Dermis blood vessel endothelial cell (primary cell): ENCODE measurements at places on chromosomes 12 and 14.

GRCh38 chr14:97975962-97976361 is 1178.8 kb downstream of the VRK1 start:
- no peak for DNase-seq

- DNase-seq = no peak
Measured at GRCh38 chr12:34398366-34398705, 376.0 kb downstream of the ALG10 start.

DNA sequence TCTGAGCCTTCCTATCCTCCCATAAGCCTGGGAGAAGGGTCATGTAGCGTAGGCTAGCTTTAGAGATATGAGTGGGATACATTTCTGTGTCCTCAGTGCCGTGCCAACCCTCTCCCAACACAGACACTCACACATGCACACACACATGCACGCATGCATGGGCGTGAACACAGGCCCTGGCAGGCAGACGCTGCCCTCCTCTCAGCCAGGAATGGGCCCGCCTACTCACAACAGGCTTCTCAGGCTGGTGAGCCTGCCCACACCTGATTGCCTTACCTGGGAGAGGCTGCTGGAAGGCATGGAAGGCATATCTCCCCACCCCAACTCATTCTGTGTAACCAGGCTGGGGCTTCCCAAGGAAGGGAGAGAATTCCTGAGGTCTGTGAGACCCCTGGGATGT is 12.8 kb upstream of the ACVR1B start:
- no peak for DNase-seq

GRCh38 chr12:126602612-126603011 is 1537.4 kb downstream of the AACS start:
- no peak for DNase-seq

DNA sequence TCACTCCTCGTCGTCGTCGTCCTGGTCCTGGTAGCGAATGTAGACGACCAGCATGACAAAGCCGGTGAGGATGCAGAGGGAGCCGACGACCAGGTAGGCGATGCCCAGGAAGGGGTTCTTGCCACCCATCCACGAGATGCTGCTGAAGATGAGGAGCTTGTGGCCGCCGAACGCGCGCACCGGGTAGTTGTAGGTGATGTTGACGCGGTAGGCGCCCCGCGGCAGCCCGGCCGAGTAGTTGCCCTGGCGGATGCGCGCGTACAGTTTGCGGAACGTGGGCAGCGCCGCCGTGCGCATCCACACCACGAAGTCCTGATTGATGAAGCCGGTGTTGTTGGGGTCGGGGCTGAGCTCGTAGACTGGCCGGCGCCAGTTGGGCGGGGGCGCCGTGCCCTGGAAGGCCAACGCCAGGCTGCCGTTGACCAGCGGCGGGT is 1.0 kb downstream of the TMEM30B start:
- no peak for DNase-seq

DNA sequence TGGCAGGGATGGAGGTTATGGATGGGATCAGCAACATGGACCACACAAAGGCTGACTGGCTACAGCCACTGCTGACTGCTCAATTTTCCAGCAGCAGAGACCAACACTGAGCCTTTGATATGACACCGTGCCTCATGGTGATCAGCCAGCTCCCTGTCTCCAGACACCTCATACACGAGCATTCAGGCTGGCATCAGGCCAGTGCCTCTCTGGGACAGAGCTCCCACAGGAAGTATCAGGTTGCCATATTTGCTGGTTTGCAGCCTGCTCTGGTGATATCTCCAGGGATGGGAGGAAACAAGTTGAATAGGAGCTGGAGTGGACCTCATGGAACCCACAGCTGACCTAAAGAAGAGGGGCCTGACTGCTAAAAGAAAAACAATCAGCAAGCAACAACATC is 471.2 kb upstream of the ATXN7L3B start:
- no peak for DNase-seq

DNA sequence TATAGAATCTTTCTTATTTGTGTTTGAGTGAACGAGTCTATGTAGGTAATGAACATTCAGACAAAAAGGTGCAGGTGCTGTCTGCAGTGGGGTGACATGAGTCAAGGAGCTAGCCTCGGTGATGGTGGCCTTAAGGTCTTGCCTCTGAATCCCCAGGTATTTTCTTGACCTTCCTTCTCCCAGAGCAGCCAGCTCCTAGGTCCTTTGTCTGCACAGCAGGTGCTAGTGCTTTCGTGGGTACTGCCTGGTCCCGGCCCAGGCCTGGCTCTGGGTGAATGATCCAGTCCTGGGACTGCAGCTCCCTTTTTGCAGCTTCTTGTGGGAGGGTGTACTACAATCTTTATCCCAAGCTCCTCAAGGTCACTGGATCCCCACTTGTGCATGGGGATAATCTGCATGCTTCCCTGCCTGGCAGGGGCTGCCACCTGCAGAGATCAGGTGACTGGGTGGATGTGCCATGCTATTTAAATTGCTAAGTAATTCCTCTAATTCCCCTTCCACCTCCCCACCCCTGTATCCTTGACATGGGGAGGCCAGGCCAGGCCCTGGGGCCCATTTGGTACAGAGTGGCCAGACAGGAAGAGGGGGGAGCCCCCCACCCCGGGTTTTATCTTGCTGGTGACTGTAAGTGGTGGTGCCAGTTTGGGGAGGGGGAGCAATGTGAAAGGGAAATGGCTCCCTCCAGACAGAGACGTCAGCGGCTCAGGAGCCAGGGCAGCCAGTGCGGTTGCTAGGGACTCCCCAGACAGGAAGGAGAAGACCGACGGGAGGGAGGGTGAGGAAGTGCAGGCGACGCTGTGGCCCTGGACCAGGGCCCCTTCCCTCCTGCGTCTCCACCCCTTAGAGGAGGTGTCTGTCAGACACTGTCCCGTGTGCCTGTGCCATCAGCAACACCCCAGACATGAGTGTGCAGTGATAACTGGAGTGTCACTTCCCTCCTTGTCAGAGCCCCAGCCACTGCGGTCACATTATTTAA is 6.7 kb downstream of the VASH1 start:
- DNase-seq = peak; percentile 72

- no peak for DNase-seq
Measured at GRCh38 chr12:107309020-107309419, 215.7 kb upstream of the CRY1 start.

DNA sequence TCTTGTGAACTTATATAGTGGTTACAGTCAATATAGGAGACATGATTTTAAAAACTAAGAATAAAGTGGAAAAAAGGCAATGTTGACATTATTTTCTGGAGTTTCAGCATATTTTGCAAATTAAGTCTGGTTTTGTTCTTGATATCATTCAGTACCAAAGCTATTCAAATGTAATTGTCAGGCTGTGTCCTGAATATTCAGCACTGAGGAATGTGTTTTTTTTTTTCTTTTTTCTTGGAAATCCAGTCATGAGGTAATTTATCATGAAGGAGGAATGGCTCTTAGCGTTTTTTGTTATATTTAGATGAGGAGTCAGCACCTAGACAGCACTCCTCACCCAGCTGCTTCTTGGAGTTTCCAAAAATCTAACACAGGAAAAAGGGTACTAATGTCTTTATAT is 225.5 kb downstream of the CCDC91 start:
- DNase-seq = peak; percentile 1

DNA sequence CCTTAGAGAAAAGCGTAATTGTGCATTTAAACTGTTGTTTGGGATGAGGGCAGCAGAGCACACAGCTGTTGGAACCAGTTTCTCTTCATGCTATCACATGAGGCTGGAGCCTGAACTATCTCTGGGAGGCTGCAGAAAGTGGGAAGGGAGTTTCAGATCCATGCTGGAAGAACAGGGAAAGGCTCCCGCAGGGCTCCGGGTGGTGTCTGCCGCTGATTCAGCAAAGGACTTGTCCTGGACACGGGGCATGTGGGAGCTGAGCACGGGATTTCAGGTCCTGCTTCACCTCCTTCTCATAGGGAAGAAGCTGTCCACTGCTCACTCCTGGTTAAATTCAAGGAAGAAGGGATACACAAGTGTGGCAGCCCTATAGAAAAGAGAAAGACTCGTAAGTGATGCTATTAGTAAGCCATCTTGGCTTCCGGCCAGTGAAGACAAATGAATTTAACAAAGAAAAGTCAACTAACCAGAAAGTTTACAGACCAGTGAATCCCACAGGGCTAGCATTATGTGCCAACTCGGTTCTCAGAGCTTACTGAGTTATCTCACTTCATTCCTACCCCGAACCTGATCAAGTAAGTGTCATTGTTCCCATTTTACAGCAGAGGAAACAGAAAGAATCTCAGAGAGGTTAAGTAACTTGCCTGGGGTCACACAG is 6.7 kb upstream of the FZD10 start:
- no peak for DNase-seq

DNA sequence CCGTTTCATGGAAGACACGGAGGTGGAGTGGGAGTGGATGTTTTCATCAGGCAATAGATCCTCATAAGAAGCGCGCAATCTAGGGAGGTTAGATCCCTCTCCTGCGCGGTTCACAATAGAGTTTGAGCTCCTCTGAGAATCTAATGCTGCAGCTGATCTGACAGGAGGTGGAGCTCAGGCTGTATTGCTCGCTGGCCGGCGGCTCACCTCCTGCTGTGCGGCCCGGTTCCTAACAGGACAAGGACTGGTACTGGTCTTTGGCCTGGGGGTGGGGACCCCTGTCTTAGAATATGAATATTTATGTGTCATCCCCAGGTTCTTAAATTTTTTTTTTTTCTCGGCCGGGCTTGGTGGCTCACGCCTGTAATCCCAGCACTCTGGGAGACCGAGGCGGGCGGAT is 36.7 kb downstream of the PRICKLE1 start:
- DNase-seq = no peak

GRCh38 chr14:99675382-99675835 is 8.7 kb upstream of the CYP46A1 start:
- DNase-seq = no peak

DNA sequence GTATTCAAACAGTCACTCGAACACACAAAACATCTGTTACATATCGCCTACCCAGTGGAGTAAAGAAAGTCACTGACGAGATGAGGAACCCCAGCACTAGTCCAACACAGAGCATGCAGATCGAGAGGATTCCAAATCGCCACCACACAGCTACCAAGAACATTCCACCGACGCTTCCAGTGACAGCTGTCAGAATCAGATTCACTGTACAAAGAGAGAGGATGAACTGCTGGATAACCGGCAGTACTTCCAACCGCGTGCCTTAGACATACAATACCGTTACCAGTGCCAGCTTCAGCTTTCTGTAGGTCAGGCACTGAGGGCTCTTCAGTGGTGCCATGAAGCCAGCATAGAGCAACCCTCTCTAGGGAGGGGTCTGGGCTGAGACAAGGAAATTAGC is 34.5 kb downstream of the TM7SF3 start:
- DNase-seq = no peak
